ENCODE measurements at places on chromosomes 5 and 9.

- DNase-seq, result no peak
Measured at GRCh38 chr5:10293907-10294662, 13.6 kb downstream of the CMBL start.

DNA sequence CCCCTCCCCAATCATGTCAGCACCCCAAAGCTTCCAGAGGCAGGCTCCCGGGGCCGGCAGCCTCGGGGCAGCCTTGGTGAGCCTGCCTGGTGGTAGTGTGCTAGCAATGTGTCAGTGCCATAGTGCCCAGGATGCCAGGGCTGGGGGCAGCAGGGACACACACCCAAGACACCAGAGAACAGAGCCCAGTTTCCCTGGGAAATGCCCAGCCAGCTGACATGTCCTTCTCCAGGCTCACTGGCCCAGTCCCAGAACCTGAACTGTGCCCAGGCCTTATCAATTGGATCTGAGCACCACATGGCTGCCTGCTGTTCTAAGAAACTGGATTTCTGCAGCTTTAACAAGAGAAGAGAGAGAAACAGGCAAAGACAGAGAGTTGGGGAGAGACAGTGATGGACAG, 74.9 kb upstream of the LRRTM2 start:
- no peak for DNase-seq

GRCh38 chr5:171386006-171386671, 1.5 kb upstream of the NPM1 start:
- no peak for DNase-seq

DNA sequence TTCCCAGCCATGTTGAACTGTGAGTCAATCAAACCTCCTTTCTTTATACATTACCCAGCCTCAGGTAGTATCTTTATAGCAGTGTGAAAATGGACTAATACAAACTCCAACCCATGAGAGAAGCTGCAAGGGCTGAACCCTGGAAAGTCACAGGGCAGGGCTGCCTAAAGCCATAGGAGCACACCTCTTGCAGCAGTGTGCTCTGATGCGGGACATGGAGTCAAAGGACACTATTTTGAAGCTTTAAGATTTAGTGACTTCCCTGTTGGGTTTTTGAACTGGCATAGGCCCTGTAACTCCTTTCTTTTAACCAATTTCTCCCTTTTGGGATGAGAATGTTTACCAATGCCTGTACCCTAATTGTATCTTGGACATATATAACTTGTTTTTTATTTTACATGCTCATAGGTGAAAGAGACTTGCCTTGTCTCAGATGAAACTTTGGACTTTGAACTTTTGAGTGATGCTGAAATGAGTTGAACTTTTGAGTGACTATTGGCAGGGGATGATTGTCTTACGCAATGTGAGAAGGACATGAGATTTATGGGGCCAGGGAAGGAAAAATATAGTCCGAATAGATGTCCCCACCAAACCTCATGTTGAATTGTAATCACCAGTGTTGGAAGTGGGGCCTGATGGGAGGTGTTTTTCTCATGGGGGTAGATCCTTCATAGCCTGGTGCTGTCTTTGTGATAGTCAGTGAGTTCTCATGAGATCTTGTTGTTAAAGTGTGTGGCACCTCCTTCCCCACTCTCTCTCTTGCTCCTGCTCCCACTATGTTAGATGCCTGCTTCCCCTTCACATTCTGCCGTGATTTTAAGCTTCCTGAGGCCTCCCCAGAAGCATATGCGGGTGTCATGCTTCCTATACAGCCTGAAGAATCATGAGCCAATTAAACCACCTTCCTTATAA, 159.5 kb upstream of the SPEF2 start:
- DNase-seq, result no peak

DNA sequence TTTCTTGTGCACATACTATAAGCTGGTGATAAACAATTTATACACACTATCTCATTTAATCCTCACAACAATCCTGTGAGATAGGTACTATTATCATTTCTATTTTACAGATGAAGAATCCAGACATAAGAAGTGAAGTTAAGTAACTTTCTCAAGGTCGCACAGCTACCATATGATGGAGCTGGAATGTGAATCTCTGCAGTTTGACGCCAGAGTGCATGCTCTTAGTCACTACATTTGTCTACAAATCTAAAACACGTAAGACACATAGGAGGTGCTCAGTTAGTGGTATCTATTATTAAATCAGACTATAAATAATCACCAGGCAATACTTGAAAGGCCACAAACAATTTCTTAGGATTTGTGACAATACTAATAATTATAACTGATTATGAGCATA, 45.0 kb upstream of the CDKN2B start:
- DNase-seq, result no peak

DNA sequence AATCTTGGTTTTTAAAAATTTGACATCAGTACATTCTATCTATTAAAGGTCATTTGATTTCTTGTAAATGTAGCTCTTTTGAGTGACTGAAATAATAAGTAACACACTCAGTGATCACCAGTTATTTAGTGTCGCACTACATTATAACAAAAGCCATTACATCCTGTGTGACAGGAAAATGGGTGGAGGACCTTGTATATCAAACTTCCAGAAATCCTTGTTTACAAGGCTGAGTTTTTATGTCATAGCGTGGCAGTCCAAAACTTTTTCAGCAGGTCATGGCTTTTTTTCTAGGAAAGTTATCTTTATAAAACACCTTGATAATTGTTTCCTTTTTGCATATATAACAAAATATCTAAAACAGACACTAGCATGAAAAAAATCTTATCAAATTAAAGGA, 14.4 kb upstream of the ITGA1 start:
- no peak for DNase-seq

DNA sequence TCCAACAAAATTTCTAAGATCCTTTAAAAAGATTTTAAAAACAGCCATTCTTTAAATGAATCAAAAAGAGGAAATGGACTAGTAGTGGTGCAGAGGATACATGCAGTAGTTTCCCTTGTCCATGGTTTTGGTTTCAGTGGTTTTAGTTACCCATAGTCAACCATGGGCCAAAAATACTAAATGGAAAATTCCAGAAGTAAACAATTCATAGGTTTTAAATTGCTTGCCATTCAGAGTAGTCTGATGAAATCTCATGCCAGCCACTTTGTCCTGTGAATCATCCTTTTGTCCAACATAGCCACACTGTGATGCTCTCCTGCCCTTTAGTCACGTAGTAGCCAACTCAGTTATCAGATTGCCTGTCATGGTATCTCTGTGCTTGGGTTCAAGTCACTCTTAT, 286.1 kb downstream of the ANXA1 start:
- no peak for DNase-seq

DNA sequence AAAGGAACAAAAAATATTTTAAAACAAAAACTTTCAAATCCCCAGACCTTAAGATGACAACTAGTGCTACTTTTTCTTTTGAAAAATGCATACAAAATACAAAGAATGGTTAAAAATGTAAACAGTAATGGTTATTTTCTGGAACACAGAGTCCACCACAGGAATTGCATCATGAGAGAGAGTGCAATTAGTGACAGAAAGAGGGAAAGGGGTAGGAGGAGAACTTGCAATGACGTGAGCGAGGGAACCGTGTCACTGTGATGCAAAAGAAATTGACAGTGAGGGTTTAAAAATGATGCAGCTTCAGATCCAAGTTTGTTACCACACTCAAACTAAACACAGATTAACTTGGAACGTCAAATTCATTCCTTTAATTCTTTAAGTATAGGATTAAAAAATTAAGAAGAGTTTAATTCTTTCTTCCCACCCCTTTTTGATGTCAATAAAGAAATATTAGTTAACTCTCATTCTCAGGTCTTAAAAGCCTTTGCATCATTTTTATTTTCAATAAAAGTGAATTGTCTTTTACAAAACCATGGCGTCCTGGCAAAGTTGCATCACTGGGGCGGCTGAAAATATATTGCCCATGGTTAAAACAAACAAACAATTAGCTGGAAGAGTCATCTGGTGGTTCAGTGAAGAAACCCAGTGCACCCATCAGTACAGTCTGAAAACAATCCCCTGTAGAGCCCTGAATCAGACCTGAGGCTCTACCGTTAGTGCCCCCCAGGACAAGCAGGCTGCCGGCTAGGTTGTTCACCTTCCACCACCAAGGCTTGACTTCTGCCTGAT, 39.5 kb downstream of the MACROH2A1 start:
- DNase-seq, result no peak

Data from right hindlimb (tissue), 1 donor.